ENCODE measurements at places on chromosomes 11 and 22. TPM values are rescaled to one million over a fixed set of nuclear protein-coding genes. Genes with fewer than 3 reads are reported as not detected.

- peak; percentile 14 for ATAC-seq
Observed at GRCh38 chr11:95415837-95416304, 184.9 kb upstream of the SESN3 start.

DNA sequence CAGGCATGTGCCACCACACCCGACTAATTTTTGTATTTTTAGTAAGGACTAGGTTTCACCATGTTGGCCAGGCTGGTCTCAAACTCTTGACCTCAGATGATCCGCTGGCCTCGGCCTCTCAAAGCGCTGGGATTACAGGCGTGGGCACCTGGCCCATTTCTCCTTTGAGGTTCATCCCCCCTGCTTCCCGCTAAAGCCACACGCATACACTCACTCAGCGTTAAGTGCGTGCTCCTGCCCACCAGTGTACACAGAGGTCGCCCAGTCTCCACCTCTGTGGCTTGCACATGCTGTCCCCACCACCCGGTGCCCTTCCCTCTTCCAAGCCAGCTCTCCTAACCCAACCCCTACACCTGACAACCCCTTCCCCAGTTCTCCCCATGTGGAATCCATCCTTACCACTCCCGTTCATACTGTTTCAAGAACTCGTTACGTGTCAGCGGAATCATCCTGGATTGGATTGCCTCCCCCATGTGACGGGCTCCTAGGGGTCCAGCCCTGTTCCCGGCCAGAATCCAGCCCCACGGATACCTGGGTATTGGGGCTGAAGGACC is 15.7 kb upstream of the CYTH4 start:
- peak; percentile 8 for ATAC-seq

GRCh38 chr11:17921659-17922415 is 91.0 kb downstream of the SERGEF start:
- ATAC-seq: no peak

DNA sequence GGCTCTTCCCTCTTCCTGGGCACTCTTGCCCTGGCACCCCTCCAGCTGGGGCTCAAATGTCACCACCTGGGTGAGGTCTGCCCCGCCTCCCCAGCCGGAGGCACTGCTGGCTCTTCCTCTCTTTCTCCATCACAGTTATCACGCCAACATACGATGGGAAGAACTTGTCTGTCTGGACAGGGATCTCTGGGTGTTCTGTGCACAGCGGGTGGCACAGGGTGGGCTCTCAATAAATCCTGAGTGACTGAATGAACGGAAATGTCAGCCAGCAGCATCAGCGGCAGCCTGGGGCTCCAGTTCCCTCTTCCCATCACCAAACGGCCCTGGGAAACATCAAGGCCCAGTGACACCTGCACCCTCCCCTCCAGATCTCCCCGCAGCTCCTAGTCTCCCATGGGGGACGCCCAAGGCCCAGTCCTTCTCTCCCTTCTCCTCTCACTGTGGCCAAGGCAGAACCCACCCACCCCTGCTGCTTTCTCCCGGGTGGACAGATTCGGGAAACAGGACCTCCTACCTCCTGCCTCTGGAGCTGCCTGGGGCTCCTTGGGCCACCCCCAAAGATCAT is 440 bp upstream of the SLC25A45 start:
- no peak for ATAC-seq

GRCh38 chr11:113476553-113476952 is 1.4 kb upstream of the DRD2 start:
- no peak for ATAC-seq

DNA sequence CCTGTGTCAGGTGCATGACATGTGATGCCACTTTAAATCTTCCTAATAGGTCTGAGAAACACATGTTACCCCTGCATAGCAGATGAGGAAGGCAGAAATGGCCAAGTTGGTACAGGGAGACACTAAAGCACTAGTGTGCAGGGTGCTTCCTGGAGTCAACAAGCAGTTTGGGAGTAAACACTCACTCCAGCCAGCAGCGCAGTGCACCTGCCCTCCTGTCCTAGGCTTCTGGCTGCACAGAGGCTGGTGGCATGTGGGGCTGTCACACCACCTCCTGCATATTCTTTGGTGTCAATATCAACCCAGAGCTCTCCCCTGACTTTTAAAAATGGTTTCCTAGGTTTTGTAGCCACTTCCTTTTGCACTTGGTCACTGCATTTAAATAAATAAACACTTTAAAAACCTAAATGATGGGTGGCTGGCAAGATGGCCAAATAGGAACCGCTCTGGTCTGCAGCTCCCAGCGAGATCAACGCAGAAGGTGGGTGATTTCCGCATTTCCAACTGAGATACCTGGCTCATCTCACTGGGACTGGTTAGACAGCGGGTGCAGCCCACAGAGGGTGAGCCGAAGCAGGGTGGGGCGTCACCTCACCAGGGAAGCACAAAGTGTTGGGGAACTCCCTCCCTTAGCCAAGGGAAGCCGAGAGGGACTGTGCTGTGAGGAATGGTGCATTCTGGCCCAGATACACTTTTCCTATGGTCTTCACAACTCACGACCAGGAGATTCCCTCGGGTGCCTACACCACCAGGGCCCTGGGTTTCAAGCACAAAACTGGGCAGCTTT is 33.5 kb downstream of the GAB4 start:
- no peak for ATAC-seq

Gene C11orf68
- total RNA-seq: 30.1 TPM

DNA sequence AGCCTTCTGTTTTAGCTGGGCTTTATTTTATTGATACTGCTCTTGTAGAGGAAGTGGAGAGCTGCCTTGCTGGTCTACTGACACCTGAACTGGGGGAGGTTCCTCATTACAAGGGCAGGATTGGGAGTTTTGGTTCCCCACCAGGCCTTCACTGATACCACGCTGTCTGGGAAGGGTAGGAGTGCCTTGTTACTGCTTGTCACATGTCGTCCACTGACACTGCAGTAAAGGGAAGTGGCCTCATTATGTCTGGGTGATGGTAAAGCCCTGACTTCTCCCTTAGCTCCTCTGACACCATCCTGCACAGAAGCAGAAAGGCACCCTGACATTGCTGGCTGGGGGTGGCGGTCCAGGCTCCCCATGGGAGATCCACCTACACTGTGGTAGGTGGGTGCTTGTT is 38.7 kb upstream of the ELF5 start:
- no peak for ATAC-seq

Gene CASTOR1
- total RNA-seq: 4.6 TPM

GRCh38 chr11:84947970-84948580 is 679.1 kb downstream of the DLG2 start:
- ATAC-seq: no peak

DNA sequence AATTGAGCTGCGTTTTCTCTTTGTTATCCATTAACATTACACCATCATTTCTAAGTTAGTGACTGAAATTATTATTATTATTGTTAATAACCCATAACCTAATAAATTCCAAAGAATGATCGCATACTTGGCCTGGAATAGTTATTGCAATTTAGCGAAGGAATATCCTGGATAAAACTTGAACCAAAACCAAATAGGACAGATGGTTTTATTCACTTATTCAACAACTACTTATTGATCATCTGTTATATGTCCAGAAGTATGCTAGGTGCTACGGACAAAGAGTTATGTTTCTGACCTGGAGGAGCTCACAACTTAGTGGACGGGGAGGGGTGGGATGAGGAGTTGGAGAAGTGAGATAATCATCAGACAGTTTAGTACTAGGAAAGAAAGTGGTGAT is 44.8 kb upstream of the ARHGAP20 start:
- no peak for ATAC-seq

DNA sequence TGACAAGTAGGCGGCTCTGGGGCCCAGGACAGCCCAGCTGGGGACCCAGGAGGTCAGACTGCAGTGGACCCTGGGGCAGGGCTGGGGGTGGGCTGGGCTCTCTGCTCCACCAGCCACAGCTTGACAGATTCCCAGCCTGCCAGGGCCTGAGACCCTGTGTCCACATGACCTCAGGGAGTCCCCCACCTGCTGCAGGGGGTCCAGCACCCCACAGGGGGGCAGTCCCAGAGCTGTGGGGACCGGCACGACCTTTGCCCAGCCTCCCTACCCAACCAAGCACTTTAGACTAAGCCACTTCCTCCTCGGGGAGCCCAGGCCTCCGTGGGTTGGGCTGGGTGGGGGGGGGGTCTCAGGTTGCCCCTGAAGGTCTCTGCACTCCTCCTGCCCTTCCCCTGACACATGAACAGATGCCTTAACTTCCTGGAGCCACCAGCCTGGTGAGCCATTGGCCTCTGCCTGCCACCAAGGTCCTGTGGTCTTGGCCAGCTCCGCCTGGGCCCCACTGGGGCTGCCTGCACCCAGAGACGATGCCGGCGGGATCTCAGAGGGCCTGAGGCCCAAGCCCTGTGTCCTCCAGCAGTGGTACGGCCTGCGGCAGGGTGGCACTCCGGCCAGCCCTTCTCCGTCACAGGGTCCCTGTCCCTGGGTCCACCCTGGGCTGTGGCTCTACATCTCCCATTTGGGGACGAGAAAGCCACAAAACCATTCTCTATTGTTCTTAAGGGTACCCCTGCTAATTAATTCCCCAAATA is 3.4 kb downstream of the CCDC188 start:
- no peak for ATAC-seq

DNA sequence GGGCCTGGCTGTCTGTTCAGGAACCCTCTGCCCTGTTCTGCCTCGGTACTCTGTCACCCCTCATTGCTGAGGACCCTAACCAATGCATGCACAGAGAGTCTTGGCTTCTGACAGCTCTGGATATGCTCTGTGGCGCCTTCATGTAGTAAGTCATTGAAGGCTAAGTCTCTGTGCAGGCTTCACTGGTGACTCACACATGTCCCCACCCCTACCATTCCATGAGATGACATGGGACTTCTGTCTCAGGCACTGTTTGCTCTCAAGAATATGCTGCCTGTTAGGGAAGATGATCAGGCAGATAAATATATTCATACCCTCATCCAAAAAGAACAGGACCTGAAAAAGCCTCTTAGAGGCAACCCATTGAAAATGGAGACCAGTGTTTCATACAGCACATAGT is 43.6 kb upstream of the HORMAD2 start:
- no peak for ATAC-seq

- ATAC-seq: peak; percentile 34
Observed at GRCh38 chr11:86174101-86175046, 70.2 kb upstream of the EED start.

Gene SPON1
- 0.06 TPM for total RNA-seq

- ATAC-seq: no peak
Observed at GRCh38 chr22:47053726-47054141, 291.3 kb downstream of the TBC1D22A start.
